ENCODE measurements at places on chromosomes 3 and 15.

GRCh38 chr15:74920456-74920855, 13.8 kb upstream of the FAM219B start:
- no peak overlapping the region for H3K4me3 ChIP-seq
- peaks cover 56% of the 10 kb centered on the region for H3K36me3 ChIP-seq
- H3K4me1 ChIP-seq = no peaks in the 10 kb centered on the region
- no peak for DNase-seq
- no peak overlapping the region for H3K27ac ChIP-seq
- H3K27me3 ChIP-seq = no peaks in the 10 kb centered on the region

DNA sequence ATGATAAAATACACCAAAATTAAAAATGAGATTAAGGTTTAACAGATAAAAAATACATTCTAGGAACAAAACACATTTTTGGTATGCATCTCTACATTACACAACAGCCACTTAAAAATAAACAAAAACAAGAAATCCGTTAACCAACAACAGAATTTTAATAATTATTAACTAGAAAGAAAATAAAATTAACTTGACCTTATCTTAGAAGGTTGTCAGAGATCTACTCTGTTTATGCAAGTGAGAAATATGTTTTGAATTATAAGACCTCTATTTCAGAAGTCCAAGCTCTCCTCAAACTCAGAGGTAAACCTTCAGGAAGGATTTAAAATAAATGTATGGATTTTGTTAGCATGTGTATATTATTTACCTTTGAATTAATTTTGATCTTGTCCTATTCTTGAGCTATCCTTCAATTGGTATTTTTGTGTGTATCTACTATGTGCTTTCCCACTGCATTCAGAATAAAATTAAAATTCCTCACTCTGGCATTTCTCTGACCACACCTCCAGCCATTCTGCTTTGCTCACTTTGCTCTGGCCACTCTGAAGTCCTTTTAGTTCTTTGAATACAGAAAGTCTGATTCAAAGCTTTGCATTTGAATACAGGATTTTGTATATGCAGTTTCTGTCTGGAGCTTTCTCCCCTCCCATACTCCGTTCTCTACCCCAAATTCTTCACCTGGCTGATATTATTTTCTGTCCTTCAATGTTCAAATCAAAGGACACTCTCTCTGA, 352.0 kb downstream of the ZBTB20 start:
- no peak overlapping the region for H3K27ac ChIP-seq
- no peak overlapping the region for H3K4me3 ChIP-seq
- H3K36me3 ChIP-seq = peaks cover 3% of the 10 kb centered on the region
- H3K4me1 ChIP-seq = no peaks in the 10 kb centered on the region
- no peaks in the 10 kb centered on the region for H3K27me3 ChIP-seq
- no peak for DNase-seq

DNA sequence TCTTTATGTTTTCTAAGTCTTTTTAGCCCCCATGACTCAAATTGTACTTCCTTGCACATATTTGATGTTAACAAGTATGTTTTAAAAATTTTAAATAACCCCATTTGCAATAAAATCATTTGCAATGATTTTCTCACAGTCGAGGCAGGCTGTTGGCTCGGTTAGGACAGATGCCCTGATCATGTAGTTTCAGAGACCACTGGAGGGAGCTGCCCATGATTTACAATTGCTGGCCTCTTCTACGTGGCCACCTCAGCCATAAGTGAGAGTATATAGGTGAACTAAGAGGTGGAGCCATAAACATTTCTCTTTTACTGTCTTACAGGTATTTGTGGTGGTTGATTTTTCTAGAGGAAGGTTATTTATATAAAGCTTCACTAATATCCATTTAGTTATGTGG, 1.7 kb downstream of the DTWD1 start:
- no peak for DNase-seq
- peaks cover 11% of the 10 kb centered on the region for H3K4me1 ChIP-seq
- H3K27me3 ChIP-seq = no peaks in the 10 kb centered on the region
- no peak overlapping the region for H3K4me3 ChIP-seq

- peak overlapping the region; percentile 6 for H3K4me3 ChIP-seq
- H3K4me1 ChIP-seq = peaks cover 17% of the 10 kb centered on the region
- H3K27me3 ChIP-seq = no peaks in the 10 kb centered on the region
- no peaks in the 10 kb centered on the region for H3K36me3 ChIP-seq
- DNase-seq = peak; percentile 57
These were observed 374.1 kb downstream of the EFHB start for GRCh38 chr3:19559724-19560442.

DNA sequence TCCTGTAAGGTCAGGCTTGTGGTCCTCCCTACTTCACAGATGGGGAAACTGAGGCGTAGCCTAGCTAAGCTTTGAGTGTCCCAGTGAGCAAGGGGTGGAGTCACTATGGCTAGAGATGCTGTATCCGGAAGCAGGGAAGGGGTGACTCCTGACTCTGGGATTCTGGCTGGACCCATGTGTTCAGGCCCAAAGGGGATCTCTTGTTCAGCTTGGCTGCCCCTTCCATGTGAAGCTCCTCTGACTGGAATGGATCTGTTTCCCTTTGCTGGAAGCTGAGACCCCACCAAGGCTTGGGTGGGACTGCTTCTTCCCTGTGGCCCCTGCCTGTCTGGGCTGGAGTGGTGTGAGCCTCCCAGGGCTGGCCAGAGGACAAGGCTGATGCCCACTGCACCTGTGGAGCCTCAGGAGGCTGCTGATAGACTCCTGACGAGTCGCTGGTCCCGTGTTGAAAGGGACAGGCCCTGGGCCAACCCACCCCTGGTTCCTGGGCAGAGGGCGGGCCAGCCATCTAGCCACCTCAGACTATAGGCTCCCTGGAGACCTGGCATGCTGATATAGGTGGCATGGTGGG, 1.0 kb downstream of the MAPKAPK3 start:
- H3K27me3 ChIP-seq = no peaks in the 10 kb centered on the region
- peak overlapping the region; percentile 83 for H3K27ac ChIP-seq

DNA sequence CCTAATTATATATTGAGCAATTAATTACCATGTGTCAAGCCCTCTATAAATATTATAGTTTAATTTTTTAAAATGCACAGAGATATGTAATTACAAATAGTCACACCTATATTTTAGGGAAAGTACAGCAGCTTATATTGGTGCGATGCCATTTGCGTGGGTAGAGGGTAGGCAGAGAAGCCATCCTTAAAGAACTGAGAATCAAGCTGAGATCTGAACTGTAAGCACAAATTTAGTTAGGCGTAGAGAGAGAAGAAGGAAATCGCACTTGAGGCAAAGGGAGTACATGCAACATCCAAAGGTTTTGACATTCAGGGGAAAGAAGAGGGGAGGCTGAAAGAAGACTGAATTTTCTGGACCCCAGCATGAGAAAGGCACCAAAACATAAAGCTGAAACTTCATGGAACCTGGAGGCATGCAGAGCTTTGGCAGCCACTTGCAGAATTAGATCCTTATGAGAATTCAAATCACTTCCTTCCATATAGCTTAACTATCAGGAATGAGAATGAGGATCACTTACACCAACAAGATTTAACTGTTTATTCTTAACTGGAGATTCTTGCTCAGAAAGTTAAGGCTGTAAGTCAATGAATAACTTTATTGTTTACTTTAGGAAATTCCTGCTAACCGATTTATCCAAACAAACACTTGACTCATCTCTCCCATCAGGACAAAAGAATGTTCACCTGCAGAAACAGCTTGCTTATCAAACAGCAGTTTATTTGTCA, 114.3 kb downstream of the TGFBR2 start:
- no peak overlapping the region for H3K4me3 ChIP-seq
- H3K4me1 ChIP-seq = peaks cover 10% of the 10 kb centered on the region
- DNase-seq = no peak
- H3K27me3 ChIP-seq = no peaks in the 10 kb centered on the region

All from B cell (primary cell).